ENCODE measurements at places on chromosomes 12 and 14.

- H3K27ac ChIP-seq = no peak overlapping the region
- no peaks in the 10 kb centered on the region for H3K4me1 ChIP-seq
- no peaks in the 10 kb centered on the region for H3K36me3 ChIP-seq
- H3K27me3 ChIP-seq = no peaks in the 10 kb centered on the region
- DNase-seq = no peak
These were observed 14.1 kb downstream of the PRKD1 start for GRCh38 chr14:29913566-29913965.

DNA sequence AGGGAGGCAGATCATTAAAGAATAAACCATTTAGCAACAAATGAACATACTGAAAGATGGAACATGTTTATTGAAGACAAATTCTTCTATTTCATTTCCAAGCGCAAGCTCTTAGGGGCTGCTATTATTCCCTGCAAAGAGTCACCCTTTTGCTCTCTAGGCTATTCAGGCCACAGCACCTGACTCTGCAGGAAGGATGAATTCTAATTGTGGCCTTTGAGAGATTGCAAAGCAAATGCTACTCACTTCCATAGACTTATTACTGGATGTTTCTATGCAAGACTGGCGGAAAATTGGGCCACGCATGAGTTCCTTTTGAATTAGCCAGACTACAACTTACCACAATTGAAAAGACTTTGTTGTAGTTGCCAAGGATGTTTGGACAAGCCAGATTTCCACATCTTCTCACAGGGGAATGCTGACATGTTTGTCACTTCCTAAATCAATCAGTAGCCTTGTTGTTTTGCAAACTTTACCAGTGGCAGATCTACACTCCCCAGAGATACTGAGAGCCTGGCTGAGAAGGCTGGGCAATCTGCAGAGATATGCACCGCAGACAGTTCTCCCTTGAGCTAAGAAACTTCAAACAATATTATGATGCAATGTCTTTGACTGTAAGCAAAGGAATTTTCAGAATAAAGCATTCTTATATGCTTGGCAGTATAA is 334.3 kb upstream of the SYT1 start:
- no peak overlapping the region for H3K27ac ChIP-seq
- H3K4me3 ChIP-seq = no peak overlapping the region
- H3K27me3 ChIP-seq = no peaks in the 10 kb centered on the region
- no peaks in the 10 kb centered on the region for H3K4me1 ChIP-seq

- H3K27me3 ChIP-seq = no peaks in the 10 kb centered on the region
- H3K4me3 ChIP-seq = no peak overlapping the region
- DNase-seq = no peak
- H3K36me3 ChIP-seq = peaks cover 8% of the 10 kb centered on the region
These were observed 983 bp upstream of the COPS7A start for GRCh38 chr12:6722863-6723262.

DNA sequence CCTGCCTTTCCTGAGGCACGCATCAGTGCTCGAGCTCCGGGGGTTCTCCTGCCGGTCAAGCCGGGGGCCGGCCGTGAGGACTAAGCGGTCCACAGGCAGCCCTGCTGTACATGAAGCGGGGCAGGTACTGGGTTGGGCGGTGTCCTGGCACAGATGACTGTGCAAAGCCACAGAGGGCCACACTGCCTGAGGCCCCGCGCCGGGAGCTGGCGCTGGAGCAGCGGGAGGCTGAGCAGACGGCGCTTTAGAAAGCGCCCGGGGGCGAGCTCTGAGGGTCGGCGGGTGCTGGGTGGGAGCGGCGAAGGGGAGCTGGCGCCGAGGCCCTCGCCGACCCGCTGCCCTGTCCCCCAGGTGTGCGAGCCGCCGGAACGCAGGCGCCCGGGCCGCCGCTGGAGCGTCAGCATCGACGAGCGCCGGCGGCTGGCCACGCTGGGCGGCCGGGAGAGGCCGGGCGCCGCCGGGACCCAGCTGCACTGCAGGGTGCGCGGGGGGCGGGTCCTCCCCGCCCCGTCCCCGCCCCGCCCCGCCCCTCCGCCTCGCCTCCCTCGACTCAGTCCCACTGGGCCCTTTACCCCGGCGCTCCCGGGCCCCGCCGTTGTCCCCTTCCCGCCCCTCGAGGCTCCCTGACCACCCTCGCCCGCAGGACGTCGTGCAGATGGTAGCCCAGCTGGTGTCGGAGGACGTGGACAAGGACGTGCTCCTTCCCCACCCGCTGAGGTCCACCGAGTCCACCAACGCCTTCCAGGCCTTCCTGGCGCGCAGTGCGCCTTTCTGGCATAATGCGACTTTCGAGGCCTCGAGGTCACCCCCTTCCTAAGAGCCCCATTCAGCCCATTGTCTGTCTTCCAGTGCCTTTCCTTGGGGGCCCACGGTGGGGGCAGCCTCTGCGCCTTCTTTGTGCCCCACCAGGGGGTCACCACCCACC is 8.3 kb upstream of the MTA1 start:
- H3K27me3 ChIP-seq = peaks cover 11% of the 10 kb centered on the region
- peak overlapping the region; percentile 34 for H3K4me3 ChIP-seq
- peaks cover 4% of the 10 kb centered on the region for H3K4me1 ChIP-seq
- no peaks in the 10 kb centered on the region for H3K36me3 ChIP-seq

GRCh38 chr12:113098441-113099028 is 37.0 kb downstream of the RASAL1 start:
- peaks cover 9% of the 10 kb centered on the region for H3K4me1 ChIP-seq
- no peaks in the 10 kb centered on the region for H3K36me3 ChIP-seq
- H3K27ac ChIP-seq = no peak overlapping the region
- no peak overlapping the region for H3K4me3 ChIP-seq

GRCh38 chr14:76088326-76088725 is 63.4 kb upstream of the GPATCH2L start:
- no peak overlapping the region for H3K27ac ChIP-seq
- no peaks in the 10 kb centered on the region for H3K36me3 ChIP-seq
- peaks cover 2% of the 10 kb centered on the region for H3K27me3 ChIP-seq
- DNase-seq = no peak
- no peak overlapping the region for H3K4me3 ChIP-seq

DNA sequence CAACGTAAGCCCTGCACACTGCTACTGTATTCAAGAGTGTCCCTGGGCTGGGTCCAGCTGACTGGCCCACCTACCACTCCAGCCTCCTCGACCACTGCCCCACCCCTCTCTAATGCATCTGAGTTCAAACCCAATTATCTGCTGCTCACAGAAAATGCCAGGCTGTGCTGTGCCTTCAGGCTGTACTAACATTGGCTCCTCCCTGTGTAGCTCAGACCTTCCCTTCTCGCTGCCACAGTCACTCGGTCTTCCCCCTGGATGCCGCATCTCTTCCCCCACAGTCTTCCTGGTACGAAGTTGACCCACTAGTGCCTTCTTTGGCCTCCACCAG is 12.1 kb downstream of the FICD start:
- H3K4me1 ChIP-seq = peaks cover 3% of the 10 kb centered on the region
- H3K27ac ChIP-seq = peak overlapping the region; percentile 85
- no peak overlapping the region for H3K4me3 ChIP-seq

- DNase-seq = no peak
- H3K27me3 ChIP-seq = no peaks in the 10 kb centered on the region
- no peaks in the 10 kb centered on the region for H3K36me3 ChIP-seq
- H3K27ac ChIP-seq = no peak overlapping the region
These were observed 821.8 kb downstream of the GALC start for GRCh38 chr14:87171141-87171540.

GRCh38 chr12:58372298-58372697 is 430.9 kb downstream of the ATP23 start:
- no peaks in the 10 kb centered on the region for H3K27me3 ChIP-seq
- no peaks in the 10 kb centered on the region for H3K4me1 ChIP-seq
- H3K27ac ChIP-seq = no peak overlapping the region
- no peak overlapping the region for H3K4me3 ChIP-seq
- H3K36me3 ChIP-seq = peaks cover under 1% of the 10 kb centered on the region

- H3K27ac ChIP-seq = peak overlapping the region; percentile 12
- H3K36me3 ChIP-seq = peaks cover 7% of the 10 kb centered on the region
- no peak overlapping the region for H3K4me3 ChIP-seq
- no peaks in the 10 kb centered on the region for H3K27me3 ChIP-seq
These were observed 33.4 kb downstream of the FNTB start for GRCh38 chr14:65019944-65020566.

DNA sequence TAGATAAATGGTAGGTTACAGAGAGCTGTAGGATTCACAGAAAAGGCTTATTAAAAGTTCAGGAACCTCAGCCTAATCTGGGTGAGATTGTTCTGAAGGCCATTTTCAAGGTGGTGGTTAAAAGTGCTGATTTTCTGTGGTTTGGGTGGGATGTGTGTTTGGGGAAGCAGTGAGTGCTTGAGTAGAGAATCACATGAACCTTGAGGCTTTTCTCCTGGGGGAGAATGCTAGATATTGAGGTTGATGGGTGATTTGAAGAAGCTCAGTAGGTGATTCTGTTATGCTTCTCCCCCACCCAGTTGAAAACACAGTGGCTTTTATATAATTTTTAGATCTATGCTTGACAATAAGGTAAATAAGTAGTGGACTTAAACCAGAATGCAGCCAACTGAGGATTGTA is 420.9 kb downstream of the PCNX1 start:
- DNase-seq = no peak
- H3K27ac ChIP-seq = peak overlapping the region; percentile 66
- H3K36me3 ChIP-seq = peaks cover 3% of the 10 kb centered on the region
- H3K27me3 ChIP-seq = no peaks in the 10 kb centered on the region

DNA sequence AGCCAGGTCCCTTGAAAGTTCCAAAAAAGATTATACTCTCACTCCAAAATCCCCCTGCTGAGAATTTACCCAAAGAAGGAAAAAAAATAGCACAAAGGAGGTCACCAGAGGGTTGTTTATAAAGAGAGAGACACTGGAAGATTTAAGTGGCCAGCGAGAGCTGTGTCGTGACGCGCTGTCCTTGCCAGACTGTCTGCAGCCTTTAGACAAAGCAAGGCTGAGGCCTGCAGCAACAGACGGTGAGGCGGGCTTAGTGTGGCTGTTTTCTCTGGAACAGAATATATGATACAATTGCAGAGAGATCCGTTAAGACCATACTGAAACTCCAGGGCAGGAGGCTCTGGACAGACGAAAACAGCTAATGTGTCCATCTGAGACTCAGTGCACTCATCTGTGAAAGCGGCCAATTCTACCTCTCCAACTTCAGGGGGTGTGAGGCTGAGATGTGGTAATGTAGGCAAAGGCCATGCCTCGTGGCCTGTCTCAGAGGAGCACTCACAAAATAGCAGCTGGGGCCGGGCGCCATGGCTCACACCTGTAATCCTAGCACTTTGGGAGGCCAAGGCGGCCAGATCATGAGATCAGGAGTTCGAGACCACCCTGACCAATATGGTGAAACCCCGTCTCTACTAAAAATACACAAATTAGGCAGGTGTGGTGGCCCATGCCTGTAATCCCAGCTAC is 36.2 kb downstream of the ANAPC7 start:
- no peak for DNase-seq
- no peaks in the 10 kb centered on the region for H3K27me3 ChIP-seq
- no peaks in the 10 kb centered on the region for H3K36me3 ChIP-seq
- H3K4me1 ChIP-seq = peaks cover 5% of the 10 kb centered on the region

DNA sequence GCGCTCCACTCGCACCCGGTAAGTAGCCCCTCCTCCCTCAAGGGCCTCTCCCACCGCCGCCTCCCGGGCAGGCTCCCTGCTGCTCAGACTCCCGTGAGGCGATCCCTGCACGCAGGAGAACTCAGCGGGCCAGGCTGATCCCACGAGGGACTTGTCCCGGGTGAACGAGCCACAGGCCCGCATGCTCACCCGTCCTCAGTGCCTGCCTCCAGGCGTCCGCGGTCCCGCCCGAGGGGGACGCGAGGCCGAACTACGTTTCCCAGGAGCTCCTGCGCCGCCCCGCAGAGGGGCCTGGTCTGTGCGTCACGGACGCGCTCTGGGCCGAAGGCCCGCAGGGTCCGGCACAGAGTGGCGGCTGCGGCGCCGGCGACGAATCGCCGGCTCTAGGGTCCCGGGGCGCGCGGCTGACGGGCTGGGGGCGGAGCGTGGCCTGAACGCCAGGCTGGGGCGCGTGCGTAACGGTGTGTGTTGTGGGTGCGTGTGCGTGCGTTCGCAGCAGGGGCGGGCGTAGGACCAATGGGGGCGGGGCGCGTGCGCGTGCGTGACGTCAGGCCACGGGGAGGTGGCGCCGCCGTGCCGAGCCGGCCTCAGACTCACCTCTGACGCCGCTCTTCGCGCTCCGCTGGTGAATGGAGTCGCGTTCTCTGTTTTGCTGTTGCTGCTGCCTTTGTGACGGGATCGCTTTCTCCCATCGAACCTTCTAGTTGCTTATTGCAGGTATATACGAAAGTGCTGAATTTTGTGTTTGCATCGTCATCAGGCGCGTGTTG is at the start of the genes ZNF10 and ZNF891:
Gene ZNF10 (plus strand): TSS at position 590 of the 770 bp plus-strand sequence. CDS start 13,866 bp downstream, outside the sequence.
Gene ZNF891 (minus strand): TSS at position 237 of the 770 bp plus-strand sequence. CDS start 8,356 bp downstream, outside the sequence.
- peak; percentile 98 for DNase-seq
- H3K27ac ChIP-seq = peak within 1 kb of the TSS; percentile 99
- peaks cover 11% of the 10 kb centered on the region for H3K4me1 ChIP-seq
- H3K36me3 ChIP-seq = peaks cover 39% of the 10 kb centered on the region

- no peak for DNase-seq
- no peak overlapping the region for H3K27ac ChIP-seq
- no peak overlapping the region for H3K4me3 ChIP-seq
- peaks cover 16% of the 10 kb centered on the region for H3K27me3 ChIP-seq
- H3K36me3 ChIP-seq = no peaks in the 10 kb centered on the region
- H3K4me1 ChIP-seq = no peaks in the 10 kb centered on the region
These were observed 258.4 kb upstream of the SFSWAP start for GRCh38 chr12:131452444-131452860.

DNA sequence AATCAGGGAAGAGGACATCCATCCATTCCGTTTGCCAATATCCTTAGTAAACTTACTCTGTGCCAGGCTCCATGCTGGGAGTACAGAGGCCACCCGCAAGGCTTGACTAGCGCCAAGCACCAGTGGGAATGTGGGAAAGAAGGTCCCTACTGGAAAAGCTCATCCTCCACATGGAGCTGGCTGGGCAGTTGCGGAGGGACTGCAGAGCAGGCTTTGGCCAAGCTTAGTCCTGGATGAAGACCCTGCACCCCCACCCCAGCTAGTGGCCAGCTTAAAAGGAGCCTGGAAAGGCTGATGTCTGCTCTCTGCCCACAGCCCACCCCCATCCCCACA is 22.4 kb upstream of the EIF2B2 start:
- H3K4me1 ChIP-seq = no peaks in the 10 kb centered on the region
- H3K36me3 ChIP-seq = no peaks in the 10 kb centered on the region
- no peaks in the 10 kb centered on the region for H3K27me3 ChIP-seq
- no peak overlapping the region for H3K27ac ChIP-seq

DNA sequence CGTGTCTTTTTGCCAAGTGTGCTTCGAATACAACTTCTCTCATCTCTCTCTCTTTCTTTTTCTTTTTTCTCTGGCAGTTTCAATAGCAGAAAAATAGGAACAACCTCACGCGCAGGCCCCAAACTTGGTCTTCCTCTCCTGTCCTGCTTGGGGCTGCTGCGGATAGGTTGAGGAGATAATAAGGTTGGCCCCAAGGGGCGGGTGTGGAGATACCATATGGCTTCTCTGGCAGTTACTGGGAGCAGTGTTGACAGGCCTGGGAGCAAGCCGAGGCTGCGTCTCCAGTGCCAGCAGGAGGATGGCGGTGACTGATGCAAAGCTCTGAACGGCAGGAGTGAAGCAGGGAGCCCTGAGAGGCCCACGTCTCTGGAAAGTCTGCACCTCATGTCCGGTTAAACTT is 89.5 kb upstream of the MANSC4 start:
- no peaks in the 10 kb centered on the region for H3K27me3 ChIP-seq
- H3K27ac ChIP-seq = no peak overlapping the region
- no peak overlapping the region for H3K4me3 ChIP-seq

DNA sequence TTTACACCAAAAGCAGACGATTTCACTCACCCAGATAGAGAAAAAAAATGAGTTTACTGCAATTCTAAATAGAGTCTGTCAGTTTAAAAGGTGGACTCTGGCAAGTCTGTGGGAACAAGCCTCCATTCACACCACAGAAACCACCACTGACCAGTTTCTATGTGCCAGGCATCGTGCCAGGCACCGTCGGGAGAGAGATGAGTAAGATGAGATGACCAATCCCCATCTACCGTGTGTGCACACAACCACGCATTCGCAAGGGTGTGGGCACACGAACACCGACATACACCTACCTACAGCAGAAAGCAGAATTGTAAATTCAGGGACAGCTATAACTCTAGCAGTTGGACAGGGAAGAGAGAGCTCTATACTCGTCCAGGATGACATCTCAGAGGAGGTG is 58.3 kb downstream of the PRIMA1 start:
- H3K4me1 ChIP-seq = peaks cover 3% of the 10 kb centered on the region

Data from memory B cell (primary cell).